Upper lobe of right lung (tissue), 1 donor: ENCODE measurements at places on chromosomes 1 and 21. TPM values are rescaled to one million over a fixed set of nuclear protein-coding genes. Genes with fewer than 3 reads are reported as not detected.

- no peak for DNase-seq
These were observed 17.1 kb downstream of the LEPR start for GRCh38 chr1:65437616-65438015.

The RGS4 gene
- 0.81 TPM for total RNA-seq

- DNase-seq: no peak
These were observed 293.1 kb downstream of the LMX1A start for GRCh38 chr1:165063181-165063965.

DNA sequence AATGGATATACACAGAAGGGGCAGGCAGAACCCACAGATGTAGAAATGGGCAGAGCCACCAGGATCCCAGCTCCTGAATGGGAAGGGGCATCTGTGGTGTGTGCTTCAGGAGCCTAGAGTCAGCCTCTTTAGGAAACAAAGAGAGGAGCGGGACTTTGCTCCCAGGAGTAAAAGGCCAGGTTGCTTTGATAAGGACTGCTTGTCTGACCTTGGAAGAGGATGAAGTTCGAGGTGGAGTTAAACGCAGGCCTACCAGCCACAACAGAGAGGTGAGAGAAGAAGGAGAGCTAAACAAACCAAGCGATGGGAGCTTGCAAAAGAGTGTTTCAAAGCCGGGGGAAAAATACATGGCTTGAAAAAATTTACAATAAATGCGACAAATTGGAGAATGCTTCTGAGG lies 49.9 kb upstream of the TMPRSS2 start:
- no peak for DNase-seq

The CELA2B gene
- total RNA-seq: not detected

- no peak for DNase-seq
These were observed 98.6 kb upstream of the ZNF644 start for GRCh38 chr1:91120421-91120820.

The STUM gene
- total RNA-seq: 0.49 TPM

- no peak for DNase-seq
These were observed 258.4 kb downstream of the LRRC40 start for GRCh38 chr1:69946935-69947334.

GRCh38 chr1:168139070-168139469 lies 2.3 kb upstream of the GPR161 start:
- no peak for DNase-seq
